ENCODE measurements at places on chromosomes 13 and 19. TPM values are rescaled to one million over a fixed set of nuclear protein-coding genes. Genes with fewer than 3 reads are reported as not detected.

- no peak overlapping the region for H3K27ac ChIP-seq
- DNase-seq: no peak
- no peak overlapping the region for H3K4me3 ChIP-seq
- H3K4me1 ChIP-seq: peaks cover 4% of the 10 kb centered on the region
- no peaks in the 10 kb centered on the region for H3K36me3 ChIP-seq
- no peaks in the 10 kb centered on the region for H3K27me3 ChIP-seq
Observed at GRCh38 chr19:57305056-57305455, 15.2 kb upstream of the ZNF543 start.

GRCh38 chr13:74907788-74908187, 574.2 kb downstream of the TBC1D4 start:
- H3K36me3 ChIP-seq: no peaks in the 10 kb centered on the region
- no peak for DNase-seq
- H3K4me3 ChIP-seq: no peak overlapping the region

TMEM255B gene
- total RNA-seq: 4.2 TPM

KIR2DL1 gene
- not detected for total RNA-seq
